ENCODE measurements at places on chromosomes 12 and 14.

- DNase-seq, result no peak
These were observed 4.3 kb upstream of the TRAF3 start for GRCh38 chr14:102772781-102773570.

- no peak for DNase-seq
These were observed 10.6 kb upstream of the ACOT1 start for GRCh38 chr14:73526036-73526984.

GRCh38 chr12:28601570-28602058 lies 411.4 kb downstream of the CCDC91 start:
- DNase-seq, result no peak

GRCh38 chr12:80271780-80272179 lies 172.3 kb upstream of the PTPRQ start:
- DNase-seq, result no peak

DNA sequence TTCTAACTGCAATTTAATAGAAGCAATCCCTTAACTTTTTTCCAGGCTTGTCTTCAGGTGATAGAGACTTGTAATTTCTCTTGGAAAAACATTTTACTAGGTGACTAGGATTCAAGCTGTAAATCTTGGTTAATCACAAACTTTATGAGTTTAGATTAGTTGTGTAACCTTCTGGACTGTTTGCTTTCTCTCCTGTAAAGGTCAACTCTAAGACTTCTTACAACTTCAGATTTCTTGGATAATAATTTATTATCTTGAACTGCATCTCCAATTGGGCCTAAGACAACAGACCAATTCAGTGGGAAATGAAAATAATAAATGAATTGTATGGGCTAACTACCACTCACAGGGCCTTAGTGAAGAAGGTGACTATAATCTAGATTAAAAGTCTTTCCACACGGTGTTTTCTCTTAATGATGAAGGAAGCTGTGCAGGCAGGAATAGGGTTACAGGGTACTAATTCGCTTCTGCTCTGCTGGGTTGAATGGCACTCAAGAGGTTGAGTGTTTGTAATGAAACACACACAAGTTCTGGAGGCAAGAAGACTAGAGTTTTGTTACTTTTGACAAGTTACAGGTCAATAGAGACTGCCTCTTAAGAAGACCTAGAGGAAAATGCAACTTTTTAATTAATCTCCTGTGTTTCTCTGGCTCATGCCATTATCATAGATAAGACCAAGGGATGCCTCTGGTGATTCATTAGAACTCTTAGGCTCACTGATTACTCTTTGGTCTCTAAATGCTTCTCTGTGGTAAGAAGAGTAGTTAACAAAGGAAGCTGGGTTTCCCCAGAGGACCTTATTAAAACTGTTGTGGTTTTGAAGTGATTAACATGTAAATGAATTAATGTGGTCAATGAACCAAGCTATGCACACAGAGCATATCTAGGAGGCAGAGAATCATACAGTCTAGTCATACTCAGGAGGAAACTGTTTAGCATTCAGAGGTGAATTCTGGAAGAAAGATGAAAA lies 30.0 kb upstream of the OR4E1 start:
- DNase-seq, result no peak

DNA sequence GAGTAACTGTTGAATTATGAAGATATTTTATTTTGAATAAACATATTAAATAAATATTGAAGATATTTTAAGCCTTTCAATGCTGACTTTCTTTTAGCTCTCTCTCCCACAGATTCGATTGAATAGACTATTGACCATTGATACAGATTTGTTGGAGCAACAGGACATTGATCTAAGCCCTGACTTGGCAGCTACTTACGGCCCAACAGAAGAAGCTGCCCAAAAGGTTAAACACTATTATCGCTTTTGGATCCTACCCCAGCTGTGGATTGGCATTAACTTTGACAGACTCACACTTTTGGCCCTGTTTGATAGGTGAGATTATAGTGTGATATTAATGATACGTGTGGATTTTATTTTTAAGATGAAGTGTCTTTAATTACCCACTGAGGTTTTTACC lies 105.6 kb downstream of the PCNX1 start:
- DNase-seq, result no peak

- DNase-seq, result no peak
These were observed 50.0 kb downstream of the SSPN start for GRCh38 chr12:26245175-26245942.

- no peak for DNase-seq
These were observed 38.9 kb upstream of the DICER1 start for GRCh38 chr14:95196268-95196667.

DNA sequence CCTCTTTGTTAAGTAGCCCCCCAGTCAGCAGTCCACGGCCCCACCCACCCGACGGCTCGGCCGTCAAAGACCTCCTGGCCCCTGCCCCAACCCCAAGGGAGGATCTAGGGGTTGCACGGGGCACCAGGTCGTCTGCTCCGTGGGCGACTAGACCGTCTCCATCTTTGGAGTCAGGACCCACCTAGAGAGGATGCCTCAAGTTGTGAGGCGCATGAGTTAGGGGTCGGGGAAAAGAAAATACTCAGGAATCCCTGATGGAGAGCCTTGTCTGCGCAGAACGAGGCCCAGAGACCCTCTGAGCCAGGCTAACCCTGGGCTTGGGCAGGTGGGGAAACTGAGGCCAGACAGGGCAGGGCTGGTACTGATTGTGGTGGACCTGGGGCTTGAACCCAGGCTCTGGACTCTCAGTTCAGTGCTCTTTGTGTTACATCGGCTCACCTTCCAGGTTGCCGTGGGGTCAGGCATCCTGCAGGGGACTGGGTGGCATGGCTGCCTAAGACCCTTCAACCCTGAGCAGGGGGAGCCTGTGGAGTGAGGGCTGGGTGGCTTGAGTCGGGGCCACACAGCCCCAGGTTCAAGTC lies 839 bp downstream of the OTUB2 start:
- no peak for DNase-seq

DNA sequence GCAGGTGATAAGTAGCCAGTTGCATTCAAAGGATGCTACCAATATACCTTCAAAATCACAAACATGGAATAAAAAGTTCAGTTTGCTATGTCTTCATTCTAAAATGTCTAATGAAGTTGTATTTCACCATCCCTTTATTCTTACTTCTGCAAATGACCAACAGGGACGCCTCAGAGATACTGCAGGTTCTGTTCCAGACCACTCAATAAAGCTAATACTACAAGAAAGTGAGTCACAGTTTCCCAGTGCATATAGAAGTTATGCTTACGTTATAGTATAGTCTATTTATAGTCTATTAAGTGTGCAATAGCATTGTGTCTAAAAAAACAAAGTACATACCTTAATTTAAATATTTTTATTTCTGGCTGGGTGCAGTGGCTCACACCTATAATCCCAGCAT lies 29.3 kb upstream of the EIF5 start:
- no peak for DNase-seq

DNA sequence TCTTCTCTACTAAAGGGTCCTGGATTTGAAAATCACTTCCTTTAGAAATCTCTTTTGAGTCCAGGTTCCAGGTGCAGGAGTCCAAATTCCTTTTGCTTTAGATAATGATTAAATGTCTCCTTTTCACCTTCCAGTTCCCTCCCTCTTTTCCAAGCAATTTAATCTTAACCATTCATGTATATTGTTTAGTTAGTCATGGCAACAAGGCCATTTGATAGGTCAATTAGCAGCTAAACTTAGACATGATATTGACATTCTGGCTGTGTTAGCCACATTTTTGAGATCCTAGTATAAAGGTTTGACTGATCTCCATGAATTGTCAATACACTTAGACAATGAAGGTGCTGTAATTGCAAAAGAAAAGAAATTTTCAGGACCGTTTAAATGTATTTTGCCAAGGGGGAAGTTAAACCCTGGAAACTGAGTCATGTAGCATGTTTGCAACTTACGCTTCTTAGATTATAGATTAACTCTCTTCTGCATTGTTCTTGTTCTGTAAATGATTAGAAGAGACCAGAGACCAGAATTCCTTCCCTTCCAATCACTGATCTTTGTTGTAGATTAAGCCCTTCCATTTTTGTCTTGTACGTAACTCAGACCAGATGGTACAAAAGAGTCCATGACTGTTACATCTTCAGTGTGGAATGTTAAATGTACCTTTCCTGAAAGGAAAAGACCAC lies 12.4 kb upstream of the C12orf75 start:
- DNase-seq, result no peak

DNA sequence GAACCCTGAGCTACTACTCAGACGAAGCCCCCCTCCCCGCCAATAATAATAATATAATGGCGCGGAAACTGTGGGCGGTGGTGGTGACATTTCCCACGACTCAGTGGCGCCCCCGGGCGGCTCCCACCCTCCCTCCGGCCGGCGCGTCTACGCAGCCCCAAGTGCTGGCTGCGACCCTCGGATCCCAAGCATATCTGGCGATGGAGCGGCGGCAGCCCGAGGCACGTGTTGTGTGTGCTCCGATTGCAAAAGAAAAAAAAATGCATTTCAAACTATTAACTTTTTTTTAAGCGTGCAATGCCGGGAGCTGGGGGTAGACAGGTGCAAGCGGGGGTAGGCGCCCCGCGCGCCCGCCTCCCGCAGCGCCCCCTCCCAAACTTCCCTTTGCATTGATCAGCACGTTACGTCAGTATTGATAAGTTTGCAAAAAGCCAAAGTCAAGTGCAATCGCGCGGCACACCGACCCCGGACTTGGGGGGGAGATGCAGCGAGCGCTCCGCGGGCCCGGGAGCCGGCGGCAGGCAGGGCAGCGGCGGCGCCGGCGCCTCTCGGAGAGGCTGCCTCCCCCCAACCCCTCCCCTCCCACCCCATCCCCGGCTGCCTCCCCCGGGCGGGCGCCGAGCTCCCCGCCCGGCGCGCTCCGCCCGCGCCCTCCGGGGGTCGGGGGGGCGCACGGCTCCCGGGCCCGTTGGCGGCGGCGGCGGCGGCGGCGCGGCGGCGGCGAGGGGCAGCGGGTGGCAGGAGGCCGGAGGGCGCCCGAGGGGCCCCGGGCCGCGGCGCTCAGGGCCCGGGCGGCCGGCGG lies 113.1 kb upstream of the MYL2 start:
- no peak for DNase-seq

- no peak for DNase-seq
These were observed 9.5 kb downstream of the RAB5B start for GRCh38 chr12:55983232-55983842.

GRCh38 chr12:31944299-31944698 lies 14.9 kb upstream of the RESF1 start:
- DNase-seq, result no peak

GRCh38 chr14:106276326-106277267 lies 750.2 kb downstream of the TMEM121 start:
- peak; percentile 47 for DNase-seq

DNA sequence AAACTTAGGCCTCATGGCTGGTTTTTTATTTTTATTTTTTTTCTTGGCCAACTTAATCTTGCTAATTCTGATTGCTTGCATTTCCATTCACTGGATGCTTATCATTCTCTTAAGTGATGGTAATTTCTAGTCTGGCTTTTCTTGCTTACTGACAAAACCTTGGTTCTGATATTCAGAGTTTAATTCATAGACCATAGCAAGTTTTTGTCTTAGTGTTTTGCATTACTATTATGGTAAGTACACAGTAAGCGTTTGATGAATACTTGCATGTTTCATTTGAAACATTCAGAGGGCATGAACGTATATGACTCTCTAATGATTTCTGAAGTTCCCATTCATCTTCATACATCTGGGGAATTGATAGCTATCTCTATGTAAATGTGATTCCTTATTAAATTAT lies 55.8 kb downstream of the GPHN start:
- DNase-seq, result no peak

DNA sequence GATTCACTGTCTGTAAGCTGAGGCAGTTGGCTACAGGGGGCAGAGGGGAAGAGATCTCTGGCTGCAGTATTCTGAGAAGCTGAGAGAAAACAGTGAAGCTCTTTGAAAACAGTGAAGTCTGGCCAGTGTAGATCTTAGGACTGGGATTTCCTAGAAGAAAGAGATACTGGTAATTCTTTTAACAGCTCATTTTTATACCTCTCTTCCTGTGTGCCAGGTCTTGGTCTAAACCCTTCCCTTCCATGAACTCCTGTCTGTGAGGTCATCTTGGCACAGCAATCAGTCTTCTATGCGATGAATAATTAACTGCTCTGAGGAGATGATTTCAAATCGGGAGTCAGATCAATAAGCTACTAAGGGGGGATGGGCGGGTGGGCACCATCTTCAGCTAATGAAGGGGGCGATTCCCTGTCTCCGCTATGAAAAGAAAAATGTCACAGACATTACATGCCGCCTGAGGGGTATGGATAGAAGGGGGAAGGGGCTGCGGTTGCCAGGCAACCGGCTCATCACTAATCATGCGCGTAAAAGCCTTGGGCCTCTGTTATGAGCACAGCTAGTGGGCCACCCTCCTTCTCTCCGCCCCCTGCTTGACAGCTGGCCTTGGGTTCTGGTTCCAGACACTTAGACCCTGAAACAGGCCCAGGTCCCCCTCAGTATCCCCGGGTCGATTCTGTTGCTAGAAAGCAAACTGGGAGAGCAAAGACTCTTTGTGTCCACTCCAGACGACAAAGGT lies 75.3 kb upstream of the CEP83 start:
- no peak for DNase-seq

DNA sequence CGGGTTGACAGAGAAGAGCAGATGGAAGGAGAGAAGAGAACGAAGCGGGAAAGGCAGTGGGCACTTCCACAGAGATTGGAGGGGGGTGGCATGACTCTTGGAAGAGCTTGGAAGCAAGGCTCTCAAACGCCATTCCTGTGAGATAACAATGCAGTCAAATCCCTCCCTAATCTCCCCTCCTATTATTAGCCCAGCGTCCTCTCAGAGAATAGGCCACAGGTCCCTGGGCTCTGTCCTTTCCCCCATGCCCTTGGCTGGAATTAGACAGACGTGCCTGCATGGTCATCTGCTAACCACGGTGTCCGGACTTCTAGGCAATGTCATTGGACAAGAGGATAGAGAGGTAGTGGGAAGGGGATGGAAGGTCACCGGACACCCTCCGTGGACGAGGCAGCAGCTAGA lies 8.0 kb upstream of the MYH7 start:
- no peak for DNase-seq

GRCh38 chr14:104878582-104878981 lies 13.5 kb downstream of the CEP170B start:
- DNase-seq, result no peak

- no peak for DNase-seq
These were observed 20.9 kb upstream of the IFNG-AS1 start for GRCh38 chr12:67968321-67968720.

DNA sequence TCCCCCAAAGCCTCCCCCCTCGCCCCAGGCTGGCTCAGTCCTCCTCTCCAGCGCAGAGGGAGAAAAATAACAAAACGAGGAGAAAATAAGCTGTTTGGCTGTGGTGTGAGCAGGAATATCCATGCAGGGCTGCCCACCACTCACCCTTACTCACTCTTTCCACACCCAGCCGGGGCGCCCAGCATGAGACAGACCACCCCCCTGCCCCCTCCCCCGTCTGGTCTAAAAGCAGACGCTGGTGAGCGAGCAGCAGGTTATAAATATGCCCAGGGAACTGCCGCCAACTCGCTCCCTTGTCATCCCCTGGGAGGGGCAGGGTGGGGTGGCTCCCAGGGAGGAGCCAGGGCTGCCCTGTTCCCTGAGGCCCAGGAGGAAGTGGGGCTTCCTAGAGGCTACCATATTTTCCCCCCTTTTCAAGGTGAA lies 7.4 kb downstream of the WNT1 start:
- DNase-seq, result no peak

GRCh38 chr14:69574263-69574953 lies at the start of gene CCDC177:
TSS of gene CCDC177 (minus strand) at chr14:69574871. CDS start at chr14:69573622, 1,249 bp downstream.
- no peak for DNase-seq

GRCh38 chr14:88868558-88869159 lies 44.2 kb downstream of the TTC8 start:
- DNase-seq, result no peak
